ENCODE measurements at places on chromosomes 3 and 15. TPM values are rescaled to one million over a fixed set of nuclear protein-coding genes. Genes with fewer than 3 reads are reported as not detected.

The SEMA3F gene
- total RNA-seq, result not detected

The SPTBN5 gene
- 0.11 TPM for total RNA-seq

The GABRA5 gene
- not detected for total RNA-seq

The ACP3 gene
- total RNA-seq, result 0.36 TPM

The RAB5A gene
- total RNA-seq, result 49.2 TPM

The LRTM1 gene
- total RNA-seq, result not detected

The FOXL2 gene
- total RNA-seq, result not detected

The SAMD7 gene
- total RNA-seq, result not detected

The AHSG gene
- not detected for total RNA-seq
